ENCODE measurements at places on chromosomes 1 and 21. TPM values are rescaled to one million over a fixed set of nuclear protein-coding genes. Genes with fewer than 3 reads are reported as not detected.

SZRD1 gene
- 127 TPM for total RNA-seq

CCDC30 gene
- total RNA-seq: 3.4 TPM

ZNF692 gene
- total RNA-seq: 26.8 TPM

ISG20L2 gene
- 33.4 TPM for total RNA-seq

SMAP2 gene
- total RNA-seq: 12.1 TPM

DNA sequence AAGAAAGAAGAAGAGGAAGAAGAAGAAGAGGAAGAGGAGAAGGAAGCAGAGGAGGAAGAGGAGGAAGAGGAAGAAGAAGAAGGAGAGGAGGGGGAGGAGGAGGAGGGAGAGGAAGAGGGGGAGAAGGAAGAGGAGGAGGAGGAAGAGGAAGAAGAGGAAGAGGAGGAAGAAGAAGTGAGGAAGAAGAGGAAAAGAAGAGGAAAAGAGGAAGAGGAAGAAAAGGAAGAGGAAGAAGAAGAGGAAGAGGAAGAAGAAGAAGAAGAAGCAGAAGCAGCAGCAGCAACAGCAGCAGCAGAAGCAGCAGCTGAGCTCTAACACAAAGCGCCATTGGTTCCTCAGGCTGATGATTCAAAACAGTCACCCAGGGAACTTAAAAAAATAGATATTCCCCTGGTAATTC is 34.0 kb downstream of the DNAI4 start:
- DNase-seq: no peak

- DNase-seq: no peak
Observed at GRCh38 chr1:151475175-151475574, 15.9 kb upstream of the POGZ start.

- DNase-seq: no peak
Observed at GRCh38 chr21:24671901-24672300, 935.4 kb downstream of the MRPL39 start.

GRCh38 chr1:23784846-23785245 is 6.1 kb upstream of the LYPLA2 start:
- DNase-seq: no peak

GRCh38 chr1:42721926-42722325 is 18.1 kb downstream of the CLDN19 start:
- DNase-seq: no peak

DNA sequence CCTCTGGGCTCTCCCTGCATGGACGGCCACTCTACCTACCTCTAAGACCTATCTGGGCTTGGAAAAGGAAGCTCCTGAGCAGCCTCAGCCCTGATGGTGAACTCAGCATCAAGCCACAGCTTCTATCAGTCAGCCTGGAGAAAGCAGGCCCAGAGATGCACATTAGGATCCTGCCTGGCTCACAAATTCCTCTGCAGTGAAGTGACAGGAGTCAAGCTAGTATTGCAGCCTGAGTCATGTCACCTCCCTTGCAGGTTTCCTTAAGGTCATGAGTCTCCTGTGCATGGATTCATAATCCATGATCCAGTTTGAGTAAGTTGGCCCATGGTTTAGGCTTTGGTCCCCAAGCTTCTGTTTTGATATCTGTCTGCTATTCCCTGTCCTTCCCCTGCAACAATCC is 37.9 kb upstream of the DUSP10 start:
- no peak for DNase-seq

DNA sequence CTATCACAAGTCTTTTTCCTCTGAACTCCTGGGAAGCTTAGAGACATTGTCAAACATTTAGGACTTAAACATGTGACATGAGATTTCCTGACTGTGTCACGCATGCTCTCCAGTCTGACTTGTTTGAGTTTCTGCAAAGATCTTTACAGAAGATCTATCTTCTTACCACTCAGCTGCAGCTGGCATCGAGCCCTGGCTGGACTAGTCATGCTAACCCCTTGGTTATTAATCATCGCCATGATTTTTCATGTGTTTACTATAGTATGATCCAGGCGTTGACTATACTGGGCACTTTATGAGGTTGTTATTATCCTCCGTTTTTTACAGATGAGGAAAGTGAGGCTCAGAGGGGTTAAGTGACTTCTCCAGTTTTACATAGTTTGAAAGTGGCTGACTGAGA is 18.1 kb upstream of the IRF2BP2 start:
- no peak for DNase-seq

GRCh38 chr1:44694863-44695478 is 20.5 kb downstream of the ARMH1 start:
- DNase-seq: no peak

- no peak for DNase-seq
Observed at GRCh38 chr1:44848456-44849181, 5.6 kb upstream of the PTCH2 start.

DNA sequence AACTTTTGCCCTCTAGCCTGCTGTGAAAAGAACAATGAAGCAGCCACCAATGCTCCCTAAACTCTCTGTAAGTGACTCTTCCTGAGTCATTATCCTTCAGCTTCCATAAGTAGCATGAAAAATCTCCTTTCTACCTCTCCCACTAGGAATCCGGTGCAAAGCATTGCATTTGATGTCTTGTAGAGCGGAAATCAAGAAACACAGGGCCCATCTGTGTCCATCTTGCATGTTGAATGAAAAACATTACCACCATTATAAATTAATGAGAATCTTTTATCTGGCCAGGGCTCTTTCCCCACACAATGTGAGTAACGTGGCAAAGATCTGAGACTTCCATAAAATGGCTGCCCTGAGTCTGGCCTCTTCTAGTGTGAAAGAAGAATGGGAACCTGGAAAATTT is 324.4 kb downstream of the ADGRL2 start:
- no peak for DNase-seq

DNA sequence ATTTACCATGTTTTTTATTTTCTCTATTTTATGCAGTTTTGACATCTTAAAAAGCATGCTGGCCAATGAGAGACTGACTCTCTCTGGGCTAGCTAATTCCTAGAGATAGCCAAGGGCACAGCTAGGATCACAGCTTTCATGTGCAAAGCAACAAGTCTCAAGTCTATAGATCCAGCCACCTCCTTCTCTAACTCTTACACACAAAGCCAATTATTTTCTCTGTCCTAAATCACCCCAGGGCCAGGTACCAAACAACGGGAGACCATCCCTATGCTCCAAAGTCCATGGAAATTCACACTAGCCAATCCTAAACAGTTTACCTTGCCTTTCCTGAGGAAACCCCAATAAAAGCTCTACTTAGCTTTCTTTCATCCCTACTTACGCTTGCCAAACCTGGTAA is 38.0 kb downstream of the ARHGAP29 start:
- DNase-seq: no peak

- no peak for DNase-seq
Observed at GRCh38 chr1:114368560-114369255, 142.3 kb downstream of the TRIM33 start.

GRCh38 chr1:231494439-231495110 is 33.9 kb upstream of the TSNAX start:
- no peak for DNase-seq

DNA sequence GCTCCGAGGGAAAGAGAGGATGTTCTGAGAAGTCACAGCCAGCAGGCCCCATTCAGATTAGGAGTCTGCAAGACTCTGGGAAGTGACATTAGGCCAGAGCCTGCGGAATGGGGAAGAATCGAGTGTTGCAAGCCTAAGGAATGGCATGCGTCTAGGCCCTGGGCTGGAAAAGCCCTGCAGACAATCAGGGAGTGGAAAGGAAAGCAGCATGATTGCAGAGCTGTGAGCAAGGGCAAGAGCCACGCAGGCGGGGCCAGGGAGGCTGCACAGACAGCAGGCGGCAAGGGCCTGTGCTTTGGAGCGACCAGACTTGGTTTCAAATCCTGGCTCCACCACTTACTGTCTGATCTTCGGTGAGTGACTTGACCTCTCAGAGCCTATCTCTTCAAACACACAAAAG is 118.2 kb downstream of the RRAGC start:
- no peak for DNase-seq

GRCh38 chr21:43192501-43193081 is 23.8 kb downstream of the CRYAA start:
- DNase-seq: no peak

GRCh38 chr21:41953831-41954653 is at the start of gene C2CD2:
Gene C2CD2, minus strand, starts transcription at chr21:41954018. Its CDS starts 370 bp downstream, at chr21:41953648.
- DNase-seq: peak; percentile 51

DNA sequence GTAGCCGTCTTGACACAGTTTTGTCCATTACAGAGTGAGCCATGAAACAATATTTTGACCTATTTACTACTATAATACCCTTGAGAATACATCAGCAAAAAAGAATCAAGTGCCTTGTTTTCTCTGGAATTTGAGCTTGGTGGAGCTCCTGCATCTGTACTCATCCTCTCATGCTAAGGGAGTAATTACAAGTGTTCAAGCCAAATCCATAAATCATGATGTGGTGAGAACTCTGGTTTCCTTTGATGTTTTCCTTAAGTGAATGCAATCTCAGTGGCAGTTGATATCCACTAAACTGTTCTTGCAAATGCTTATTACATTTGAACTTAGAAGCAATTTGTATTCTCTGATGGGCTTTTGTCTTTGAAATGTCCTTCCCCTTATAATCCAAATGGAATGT is 824.6 kb upstream of the TMPRSS15 start:
- no peak for DNase-seq

Measured in endothelial cell (in vitro differentiated cells).